ENCODE measurements at places on chromosomes 5 and 9.

GRCh38 chr9:108040783-108041182 is 551.2 kb upstream of the KLF4 start:
- no peak for DNase-seq

- DNase-seq: no peak
Observed at GRCh38 chr9:99066571-99066970, 38.3 kb upstream of the TGFBR1 start.

GRCh38 chr5:75325242-75325641 is 11.8 kb upstream of the HMGCR start:
- no peak for DNase-seq

GRCh38 chr9:18154661-18155060 is 319.3 kb upstream of the ADAMTSL1 start:
- DNase-seq: no peak

GRCh38 chr5:53557386-53557785 is 3.1 kb upstream of the NDUFS4 start:
- DNase-seq: no peak

- DNase-seq: no peak
Observed at GRCh38 chr5:143464723-143465490, 61.4 kb upstream of the NR3C1 start.

DNA sequence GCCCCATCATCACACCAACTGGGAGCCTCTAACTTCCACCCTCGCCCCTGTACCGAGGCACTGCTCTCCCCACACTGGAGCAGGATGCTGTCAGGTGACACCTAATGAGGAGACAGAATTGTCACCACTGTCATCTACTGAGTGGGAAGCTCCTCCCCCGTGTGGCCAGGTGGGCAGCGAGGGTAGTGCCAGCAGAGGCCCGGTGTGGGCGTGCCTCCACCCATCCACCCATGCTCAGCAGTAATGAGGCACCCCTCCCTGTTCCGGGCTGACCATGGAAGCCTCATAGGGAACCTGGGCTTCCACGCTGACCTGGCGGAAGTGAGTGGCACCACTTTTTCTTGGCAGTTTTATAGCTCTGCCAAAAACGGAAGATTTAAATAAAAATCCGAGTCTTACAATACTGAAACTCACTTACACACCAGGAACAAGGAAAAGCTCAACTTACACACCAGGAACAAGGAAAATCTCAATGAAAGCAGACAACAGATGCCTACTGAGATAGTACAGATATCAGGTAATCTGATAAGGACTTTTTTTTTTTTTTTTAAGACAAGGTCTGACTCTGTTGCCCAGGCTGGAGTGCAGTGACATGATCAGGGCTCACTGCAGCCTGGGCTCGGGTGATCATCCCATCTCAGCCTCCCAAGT is 30.6 kb upstream of the ASS1 start:
- DNase-seq: no peak

- DNase-seq: no peak
Observed at GRCh38 chr9:22229069-22229468, 217.6 kb upstream of the DMRTA1 start.

DNA sequence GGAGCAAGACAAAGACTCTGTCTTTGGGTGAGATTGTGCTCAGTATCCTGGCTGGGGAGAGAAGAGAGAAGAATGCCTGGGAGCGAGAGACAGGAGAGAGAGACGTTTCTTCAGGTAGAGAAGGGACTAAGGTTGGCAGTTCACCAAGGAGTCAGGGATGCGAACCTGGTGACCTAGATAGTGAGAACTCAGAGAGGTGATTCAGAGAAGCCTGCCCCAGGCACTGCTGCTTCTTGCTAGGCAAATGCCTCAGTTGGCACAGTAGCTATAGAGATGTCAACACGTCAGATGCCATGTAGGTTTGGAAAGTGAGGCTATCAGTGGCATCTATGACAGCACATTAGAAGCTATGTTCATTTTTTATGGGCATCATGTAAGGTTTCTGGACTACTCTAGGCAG is 231.6 kb upstream of the VLDLR start:
- DNase-seq: no peak

DNA sequence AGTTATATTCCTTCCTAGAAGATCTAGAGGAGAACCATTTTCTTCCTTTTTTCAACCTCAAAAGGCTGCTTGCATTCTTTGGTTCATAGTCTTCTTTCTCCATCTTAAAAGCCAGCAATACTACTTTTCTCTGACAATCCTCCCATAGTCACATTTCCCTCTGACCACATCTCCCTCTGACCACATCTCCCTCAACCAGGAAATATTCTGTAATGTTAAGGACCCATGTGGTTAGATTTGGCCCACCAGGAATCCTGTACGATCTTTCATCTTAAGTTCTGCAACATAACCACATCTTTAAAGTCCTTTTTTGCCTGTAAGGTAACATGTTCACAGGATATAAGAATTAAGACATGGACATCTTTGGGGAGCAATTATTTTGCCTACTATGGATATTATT is 179.4 kb upstream of the SPEF2 start:
- DNase-seq: no peak

GRCh38 chr5:72231991-72232703 is 87.9 kb downstream of the MRPS27 start:
- no peak for DNase-seq

GRCh38 chr5:68240202-68240601 is 24.6 kb downstream of the PIK3R1 start:
- DNase-seq: peak; percentile 51

DNA sequence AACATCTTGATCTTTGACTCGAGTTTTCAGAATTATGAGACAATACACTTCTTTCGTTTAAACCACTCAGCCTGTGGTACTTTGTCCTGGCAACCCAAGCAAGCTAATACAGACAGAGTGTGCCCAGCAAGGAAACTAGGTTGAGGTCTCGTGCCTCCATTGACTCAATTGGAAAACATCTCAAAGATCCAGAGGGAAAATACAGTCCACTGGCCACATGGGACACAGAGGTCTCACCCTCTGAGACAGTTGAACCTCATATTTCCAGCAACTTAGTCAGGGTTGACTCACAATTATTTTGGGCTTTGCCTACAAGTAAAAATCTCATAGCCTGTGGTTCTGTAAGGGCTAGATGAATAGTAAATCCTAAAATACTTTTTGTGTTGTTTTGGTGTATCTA is 631.5 kb downstream of the MTRR start:
- no peak for DNase-seq

DNA sequence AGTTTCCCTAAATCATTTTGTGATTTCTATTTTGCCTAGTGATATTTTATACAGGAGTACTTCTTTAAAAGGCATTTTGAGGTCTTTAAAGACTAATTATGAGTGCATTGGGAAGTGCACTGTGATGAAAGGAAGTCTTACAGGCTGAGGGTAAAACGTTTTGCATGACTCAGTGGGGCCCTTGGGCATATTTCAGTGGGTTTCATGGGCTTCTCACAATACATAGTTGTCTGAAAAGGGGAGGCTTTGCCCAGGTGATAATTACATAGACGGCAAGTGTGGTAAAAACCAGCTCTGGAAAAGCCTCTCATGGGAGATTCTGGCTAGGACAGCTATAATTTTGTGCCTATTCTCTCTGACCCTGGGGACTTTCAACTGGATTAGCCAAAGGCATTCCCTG is 387.2 kb downstream of the ARHGEF28 start:
- DNase-seq: no peak

DNA sequence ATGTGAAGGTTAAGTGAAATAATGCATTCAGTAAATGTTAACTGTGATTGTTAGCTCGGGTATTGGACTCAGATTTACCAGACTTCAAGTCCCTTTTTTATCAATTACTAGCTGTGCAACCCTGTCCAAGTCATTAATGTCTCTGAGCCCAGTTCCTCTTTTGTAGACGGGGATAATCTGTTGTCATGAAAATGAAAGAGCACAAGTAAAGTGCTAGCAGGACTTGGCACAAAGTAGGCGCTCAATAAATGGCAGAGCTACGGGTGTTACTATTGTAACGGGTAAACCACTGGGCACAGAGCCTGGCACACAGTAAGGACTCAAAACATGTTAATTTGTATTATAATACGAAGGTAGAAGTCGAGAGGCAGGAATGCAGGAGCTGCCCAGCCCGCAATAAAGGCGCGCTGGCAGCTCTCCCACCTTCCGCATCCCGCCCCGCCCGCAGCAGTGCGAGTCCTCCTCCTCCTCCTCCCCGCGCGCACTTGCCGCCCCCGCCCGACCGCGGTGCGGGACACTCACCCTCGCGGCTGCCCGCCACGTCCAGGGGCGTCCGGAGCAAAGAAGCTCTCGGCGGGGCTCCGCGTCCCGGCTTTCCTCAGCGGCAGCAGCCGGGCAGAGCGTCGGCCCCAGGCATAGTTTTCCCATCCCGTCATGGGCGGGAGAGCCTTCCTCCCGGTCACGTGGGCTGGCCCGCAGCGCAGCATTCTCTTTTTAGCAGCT is at the start of gene C1QTNF2:
C1QTNF2 (minus strand) TSS at position 637 of the 723 bp plus-strand sequence. CDS start 15,615 bp downstream, outside the sequence.
- peak; percentile 31 for DNase-seq

DNA sequence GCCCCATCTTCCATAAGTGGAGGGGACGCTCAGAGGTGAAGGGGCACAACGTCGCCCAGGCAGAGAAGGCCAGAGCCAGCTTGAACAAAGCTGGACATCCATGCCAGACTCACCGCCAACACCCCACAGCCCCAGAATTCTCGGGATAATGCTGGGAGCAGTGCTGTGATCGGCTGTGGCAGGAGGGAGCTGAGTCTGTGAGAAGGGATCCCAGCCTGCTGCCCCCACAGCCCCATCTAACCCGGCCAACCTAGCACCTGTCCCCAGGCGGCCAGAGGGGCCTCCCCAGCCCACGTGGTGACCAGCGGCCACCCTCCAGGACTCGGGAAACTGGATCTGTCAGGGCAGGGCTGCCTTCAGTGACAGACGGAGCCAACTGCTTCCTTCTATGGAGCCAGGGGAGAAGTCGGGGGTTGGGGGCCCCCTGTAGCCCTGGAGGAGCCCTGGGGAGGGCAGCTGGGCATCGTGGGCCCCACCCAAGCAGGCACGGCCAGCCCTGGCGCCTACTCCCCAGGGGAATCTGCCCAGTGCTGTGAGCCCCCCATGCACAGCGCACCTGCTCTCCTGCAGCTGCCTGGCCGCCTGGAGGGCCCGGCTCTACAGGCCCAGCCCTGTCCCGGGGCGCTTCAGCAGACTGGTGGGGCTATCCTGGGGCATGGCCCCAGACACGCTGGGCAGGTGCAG is 6.0 kb downstream of the BRD3 start:
- DNase-seq: no peak
